ENCODE measurements at places on chromosomes 5 and 9. TPM values are rescaled to one million over a fixed set of nuclear protein-coding genes. Genes with fewer than 3 reads are reported as not detected.
A peak's percentile ranks its signal among the peaks of the same experiment; 100 is the strongest.

DNA sequence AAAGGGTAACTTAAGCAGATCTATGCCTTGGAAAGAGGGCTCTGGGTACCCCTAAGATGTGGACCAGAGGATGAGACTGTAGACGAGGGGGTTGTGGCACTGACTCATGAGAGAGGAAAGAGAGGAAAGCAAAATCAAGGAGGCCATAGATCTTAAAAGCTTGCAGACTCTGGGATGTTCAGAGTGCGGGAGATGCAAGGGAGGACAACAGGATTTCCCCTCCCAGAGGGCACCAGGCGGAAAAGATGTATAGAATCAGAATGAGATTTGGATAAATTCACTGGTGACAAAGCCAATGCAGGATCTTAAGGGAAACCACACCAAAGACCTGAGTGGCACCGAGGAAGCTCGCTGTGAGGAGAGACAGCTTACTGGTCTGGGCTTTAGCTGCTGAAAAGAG is 27.1 kb downstream of the HRH2 start:
- H3K27ac ChIP-seq, result no peak overlapping the region
- no peaks in the 10 kb centered on the region for H3K36me3 ChIP-seq
- DNase-seq, result no peak
- H3K4me3 ChIP-seq, result no peak overlapping the region
- H3K4me1 ChIP-seq, result no peaks in the 10 kb centered on the region

DNA sequence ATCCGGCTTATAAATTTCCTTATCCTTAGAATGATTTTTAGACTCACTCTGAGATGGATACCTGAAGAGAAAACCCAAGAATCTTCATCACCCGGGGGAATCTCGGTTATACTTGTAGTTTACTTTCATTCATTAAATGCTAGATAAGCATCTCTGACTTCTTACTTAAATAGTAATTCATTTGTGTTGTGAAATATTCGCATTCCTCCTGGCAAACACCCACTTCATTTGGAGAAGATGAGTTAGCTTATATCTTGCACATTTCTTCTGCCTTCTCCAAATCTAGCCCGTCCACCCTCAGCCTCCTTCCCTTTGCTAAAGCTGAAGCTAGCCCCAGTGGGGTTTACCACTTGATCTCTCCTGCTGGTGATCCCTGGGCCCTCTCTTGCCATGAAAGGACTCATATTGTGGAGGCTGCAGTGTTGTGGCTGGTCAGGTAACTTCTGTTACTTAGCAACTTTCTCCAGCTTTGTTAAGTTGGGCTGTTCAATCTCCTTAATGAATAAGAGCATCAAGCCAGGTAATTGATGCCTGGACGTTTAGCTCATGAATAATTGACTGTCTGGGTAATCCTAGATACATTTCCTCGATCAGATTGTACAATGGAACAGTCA is 11.3 kb upstream of the POU4F3 start:
- no peaks in the 10 kb centered on the region for H3K4me1 ChIP-seq
- H3K27ac ChIP-seq, result no peak overlapping the region
- no peak overlapping the region for H3K4me3 ChIP-seq
- H3K27me3 ChIP-seq, result no peaks in the 10 kb centered on the region
- no peaks in the 10 kb centered on the region for H3K36me3 ChIP-seq

DNA sequence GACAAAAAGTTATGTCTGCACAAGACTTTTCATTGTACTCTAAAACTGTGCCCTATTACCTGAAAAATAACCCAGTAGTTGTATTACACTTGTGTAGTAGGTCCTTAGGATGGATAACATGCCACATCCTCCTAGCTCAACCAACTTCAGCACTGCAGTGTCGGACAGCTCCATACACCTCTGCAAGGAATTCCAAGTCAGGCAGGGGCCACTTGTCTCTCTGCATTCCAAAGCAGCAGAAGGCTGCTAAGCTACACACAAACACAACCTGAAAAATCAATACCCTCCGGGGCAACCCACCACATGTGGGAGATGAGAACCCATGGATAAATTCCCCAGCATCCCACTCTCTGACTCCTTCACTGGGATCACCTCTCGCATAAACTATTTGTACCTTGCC is 50.2 kb downstream of the MED10 start:
- no peaks in the 10 kb centered on the region for H3K36me3 ChIP-seq
- H3K4me1 ChIP-seq, result no peaks in the 10 kb centered on the region
- H3K4me3 ChIP-seq, result no peak overlapping the region
- no peak for DNase-seq
- no peaks in the 10 kb centered on the region for H3K27me3 ChIP-seq

DNA sequence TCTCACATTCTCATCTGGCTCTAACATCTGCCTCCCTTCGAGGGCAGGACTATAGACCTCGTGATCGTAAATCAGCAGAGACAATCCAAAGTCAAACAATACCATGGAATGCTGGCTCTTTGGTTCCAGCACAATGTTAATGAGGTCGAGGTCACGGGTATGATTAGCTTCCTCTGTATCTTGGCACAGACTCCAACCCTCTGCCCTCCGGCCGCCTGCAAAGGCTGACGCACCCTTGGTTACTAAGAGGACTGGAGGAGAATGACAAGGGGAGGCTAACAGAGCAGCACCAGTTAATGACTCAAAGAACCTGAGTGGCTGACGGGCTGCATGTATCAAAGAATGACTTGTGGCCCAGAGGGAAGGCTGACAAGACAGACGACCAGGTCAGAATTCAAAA is 10.1 kb downstream of the LHFPL2 start:
- no peaks in the 10 kb centered on the region for H3K36me3 ChIP-seq
- H3K27me3 ChIP-seq, result no peaks in the 10 kb centered on the region
- H3K4me3 ChIP-seq, result no peak overlapping the region
- DNase-seq, result peak; percentile 56
- H3K27ac ChIP-seq, result no peak overlapping the region

DNA sequence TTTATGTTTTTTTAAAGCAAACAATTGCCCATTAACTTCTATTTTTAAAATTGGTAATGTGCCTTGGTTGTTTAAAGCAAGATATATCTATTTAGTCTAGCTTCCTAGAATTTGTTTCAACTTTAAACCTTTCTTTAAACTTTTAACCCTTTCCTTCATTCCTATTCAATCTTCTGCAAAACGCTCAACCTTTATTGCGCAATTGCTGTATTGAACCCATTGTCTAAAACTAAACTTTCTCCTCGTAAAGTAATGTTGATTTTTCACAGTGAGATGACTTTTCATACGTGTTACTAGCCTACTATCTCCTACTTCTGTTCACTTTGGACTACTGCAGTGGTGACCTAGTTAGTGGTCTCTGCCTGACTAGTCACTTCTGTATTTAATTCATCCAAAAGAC is 63.3 kb downstream of the SMC5 start:
- H3K4me1 ChIP-seq, result no peaks in the 10 kb centered on the region
- no peak for DNase-seq
- H3K36me3 ChIP-seq, result peaks cover 27% of the 10 kb centered on the region
- H3K4me3 ChIP-seq, result no peak overlapping the region
- no peak overlapping the region for H3K27ac ChIP-seq

- H3K36me3 ChIP-seq, result no peaks in the 10 kb centered on the region
- no peaks in the 10 kb centered on the region for H3K4me1 ChIP-seq
- H3K27me3 ChIP-seq, result no peaks in the 10 kb centered on the region
- H3K4me3 ChIP-seq, result no peak overlapping the region
- H3K27ac ChIP-seq, result no peak overlapping the region
Observed at GRCh38 chr5:62581836-62582597, 3.4 kb downstream of the LRRC70 start.

DNA sequence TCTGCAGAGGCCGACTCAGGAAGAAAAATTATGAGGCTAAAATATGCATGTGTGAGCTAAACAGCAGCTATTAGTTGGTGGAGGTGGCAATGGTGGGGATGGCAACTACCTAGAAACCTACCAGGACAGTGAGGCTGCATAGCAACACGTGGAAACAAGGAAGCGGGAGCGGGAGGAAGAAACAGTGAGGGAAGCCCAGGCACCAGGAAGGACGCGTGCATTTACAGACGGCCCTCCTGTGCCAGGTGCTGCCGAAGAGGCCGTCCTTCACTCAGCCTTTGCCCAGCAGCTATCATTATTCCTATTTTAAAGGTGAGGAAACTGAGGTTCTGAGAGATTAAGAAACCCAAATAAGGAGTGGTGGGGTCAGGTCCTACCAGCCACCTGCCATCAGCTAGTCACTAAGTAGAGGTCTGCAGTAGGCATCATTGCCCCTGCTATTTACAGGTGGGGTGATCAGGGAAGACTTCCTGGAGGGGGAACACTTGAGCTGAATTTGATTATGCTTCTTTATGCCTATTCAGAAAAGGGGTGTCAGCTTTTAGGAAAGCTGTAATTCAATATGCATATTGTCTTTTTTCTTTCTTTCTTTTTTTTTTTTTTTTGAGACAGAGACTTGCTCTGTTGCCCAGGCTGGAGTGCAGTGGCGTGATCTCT is 125.3 kb downstream of the CRB2 start:
- DNase-seq, result no peak
- H3K27ac ChIP-seq, result no peak overlapping the region
- H3K4me3 ChIP-seq, result no peak overlapping the region
- no peaks in the 10 kb centered on the region for H3K4me1 ChIP-seq

GRCh38 chr5:117973785-117974184 is 1014.6 kb downstream of the DTWD2 start:
- no peaks in the 10 kb centered on the region for H3K4me1 ChIP-seq
- H3K36me3 ChIP-seq, result no peaks in the 10 kb centered on the region
- H3K27me3 ChIP-seq, result no peaks in the 10 kb centered on the region
- no peak overlapping the region for H3K4me3 ChIP-seq
- no peak overlapping the region for H3K27ac ChIP-seq

DNA sequence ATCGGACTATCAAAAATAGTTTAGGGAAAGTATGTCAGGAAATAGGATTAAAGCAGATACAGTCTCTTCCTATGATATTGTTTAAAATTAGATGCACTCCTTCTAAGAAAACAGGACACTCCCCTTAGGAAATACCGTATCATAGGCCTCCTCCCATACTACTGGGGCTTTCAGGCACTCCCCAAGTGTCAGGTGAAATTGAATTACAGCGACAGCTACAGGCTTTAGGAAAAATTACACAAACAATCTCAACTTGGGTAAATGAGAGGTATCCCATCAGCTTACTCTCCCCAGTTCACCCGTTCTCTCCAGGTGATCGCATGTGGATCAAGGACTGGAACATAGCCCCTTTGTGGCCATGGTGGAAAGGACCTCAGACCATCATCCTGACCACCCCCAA is 110.4 kb upstream of the EPB41L4A start:
- H3K27ac ChIP-seq, result no peak overlapping the region
- H3K27me3 ChIP-seq, result no peaks in the 10 kb centered on the region
- no peaks in the 10 kb centered on the region for H3K36me3 ChIP-seq
- no peak for DNase-seq
- H3K4me1 ChIP-seq, result no peaks in the 10 kb centered on the region
- H3K4me3 ChIP-seq, result no peak overlapping the region

GRCh38 chr5:96745844-96746531 is 61.8 kb downstream of the ERAP1 start:
- H3K4me1 ChIP-seq, result no peaks in the 10 kb centered on the region
- H3K27me3 ChIP-seq, result no peaks in the 10 kb centered on the region
- H3K36me3 ChIP-seq, result peaks cover 70% of the 10 kb centered on the region
- no peak overlapping the region for H3K27ac ChIP-seq

- no peaks in the 10 kb centered on the region for H3K4me1 ChIP-seq
- H3K27ac ChIP-seq, result no peak overlapping the region
- no peak overlapping the region for H3K4me3 ChIP-seq
- H3K27me3 ChIP-seq, result no peaks in the 10 kb centered on the region
Observed at GRCh38 chr5:12652201-12652600, 748.0 kb upstream of the CTNND2 start.

GRCh38 chr9:13898957-13899356 is 415.0 kb downstream of the NFIB start:
- no peak overlapping the region for H3K27ac ChIP-seq
- no peak overlapping the region for H3K4me3 ChIP-seq
- no peak for DNase-seq
- no peaks in the 10 kb centered on the region for H3K36me3 ChIP-seq

DNA sequence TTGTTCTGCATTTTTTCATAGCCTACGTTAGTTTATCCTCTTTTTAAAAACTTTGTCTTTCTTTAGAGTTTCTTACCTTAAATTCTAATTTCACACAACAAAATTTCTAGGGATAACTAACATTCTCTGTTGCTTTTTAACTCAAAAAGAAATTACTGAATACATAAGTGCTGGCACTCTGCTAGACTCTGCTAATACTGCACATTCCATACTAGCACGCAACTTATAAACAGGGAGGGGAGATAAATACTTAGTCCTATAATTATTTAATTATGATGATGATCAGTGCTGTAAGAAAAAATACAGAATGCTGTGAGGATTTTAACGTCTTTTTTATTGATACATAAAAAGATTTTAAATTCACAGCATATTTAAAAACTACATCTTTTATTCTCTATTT is 25.1 kb downstream of the RNF145 start:
- H3K27ac ChIP-seq, result no peak overlapping the region
- no peak overlapping the region for H3K4me3 ChIP-seq
- no peak for DNase-seq
- no peaks in the 10 kb centered on the region for H3K4me1 ChIP-seq

- H3K4me1 ChIP-seq, result no peaks in the 10 kb centered on the region
- no peaks in the 10 kb centered on the region for H3K36me3 ChIP-seq
- H3K27me3 ChIP-seq, result no peaks in the 10 kb centered on the region
- DNase-seq, result no peak
- H3K27ac ChIP-seq, result no peak overlapping the region
Observed at GRCh38 chr9:4030751-4031150, 269.1 kb downstream of the GLIS3 start.

- H3K27ac ChIP-seq, result no peak overlapping the region
- H3K27me3 ChIP-seq, result no peaks in the 10 kb centered on the region
- H3K4me1 ChIP-seq, result no peaks in the 10 kb centered on the region
- H3K4me3 ChIP-seq, result no peak overlapping the region
Observed at GRCh38 chr5:58849921-58850667, 267.2 kb downstream of the RAB3C start.

The CARD9 gene
- 0.74 TPM for total RNA-seq

The CDK9 gene
- total RNA-seq, result 54.8 TPM

The POU5F2 gene
- 1.2 TPM for total RNA-seq

The ARL15 gene
- 16.5 TPM for total RNA-seq

The PCDH12 gene
- total RNA-seq, result 2.3 TPM
